ENCODE measurements at places on chromosomes 6 and 20.

GRCh38 chr6:40930045-40930444, 109.0 kb downstream of the UNC5CL start:
- no peak for DNase-seq

- no peak for DNase-seq
Measured at GRCh38 chr6:88704980-88705379, 258.4 kb downstream of the RNGTT start.

GRCh38 chr20:36408219-36408618, 102.1 kb downstream of the DLGAP4 start:
- DNase-seq: no peak

GRCh38 chr20:46349742-46350056, 41.4 kb upstream of the CDH22 start:
- no peak for DNase-seq

DNA sequence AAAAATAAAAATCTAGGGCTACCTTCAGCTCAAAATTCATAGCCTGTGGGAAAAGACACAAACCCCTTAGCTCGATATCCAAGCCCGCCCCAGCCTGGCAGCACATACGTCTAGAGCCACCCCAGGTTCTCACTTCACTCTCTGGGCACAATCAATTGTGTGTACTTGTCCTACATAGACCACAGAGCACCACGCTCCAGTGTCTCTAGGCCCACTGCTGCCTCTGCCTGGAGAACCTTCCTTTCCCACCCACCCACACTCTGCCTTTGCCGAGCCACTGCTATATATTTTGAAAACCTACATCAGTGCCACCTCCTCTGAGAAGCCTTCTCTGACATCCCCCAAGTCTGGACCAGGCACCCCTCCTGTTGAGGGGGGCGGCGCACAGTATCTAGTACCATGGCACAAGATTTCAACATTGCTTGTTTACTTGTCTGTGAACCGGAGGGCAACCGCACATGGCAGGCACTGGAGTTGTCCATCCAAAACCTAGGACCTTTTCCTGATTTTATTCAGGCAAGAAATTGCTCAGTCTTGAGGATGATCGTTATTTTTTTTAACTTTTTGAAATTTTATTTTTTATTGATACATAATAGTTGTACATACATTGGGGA, 141.5 kb downstream of the UNC5CL start:
- no peak for DNase-seq

DNA sequence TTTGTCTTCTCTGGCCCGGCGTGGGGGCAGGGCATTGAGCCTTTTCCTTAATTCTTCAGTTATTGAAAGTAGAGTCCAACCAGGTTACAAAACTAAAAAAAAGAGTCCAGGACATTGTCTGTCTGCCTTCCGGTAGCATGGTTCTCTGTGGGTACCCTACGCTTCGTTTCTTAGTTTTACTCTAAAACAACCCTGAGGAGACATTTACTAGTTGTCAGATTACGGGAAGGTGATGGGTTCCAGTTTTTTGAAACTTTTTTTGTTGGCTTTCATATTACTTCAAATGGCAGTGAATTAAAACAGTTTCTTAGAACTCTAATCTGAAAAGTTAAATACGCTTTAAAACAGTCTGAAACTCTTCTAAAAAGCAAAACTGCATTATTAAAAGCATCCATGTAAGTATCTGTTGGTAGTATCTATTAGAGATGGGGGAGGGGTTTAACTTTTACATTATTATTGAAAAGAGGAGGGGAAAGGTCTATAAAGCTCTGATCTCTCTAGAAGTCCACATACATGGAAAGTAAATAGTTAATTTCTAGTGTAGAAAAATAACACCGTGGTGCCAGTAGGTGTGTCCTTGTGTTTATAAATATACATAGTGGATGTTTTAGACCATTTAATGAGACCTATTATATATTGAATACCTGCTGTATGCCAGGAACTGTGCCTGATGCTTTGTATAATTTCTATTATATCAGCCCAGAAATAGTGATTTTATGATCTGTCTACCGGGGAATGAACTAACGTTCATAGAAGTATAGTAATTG, 2.2 kb downstream of the BICRAL start:
- no peak for DNase-seq

GRCh38 chr6:106448000-106448426, 87.5 kb downstream of the CRYBG1 start:
- DNase-seq: no peak

DNA sequence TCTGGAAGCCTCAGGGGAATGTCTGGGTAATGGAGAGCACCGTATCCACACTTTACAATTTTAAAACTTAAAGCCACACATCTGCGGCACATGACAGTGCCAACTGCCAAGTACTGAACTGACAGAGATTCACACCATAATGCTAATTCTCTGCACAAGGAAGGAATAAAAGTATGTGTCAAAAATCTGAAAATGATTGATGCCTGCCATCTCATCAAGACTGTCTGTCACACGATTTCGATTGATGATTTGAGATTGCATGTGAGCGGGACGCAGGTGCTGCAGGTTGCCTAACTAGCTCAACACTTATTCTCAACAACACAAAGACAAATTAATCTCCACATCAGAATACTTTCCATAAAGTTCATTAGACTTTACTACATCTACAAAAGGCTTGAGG, 391.2 kb downstream of the PRKN start:
- DNase-seq: no peak

GRCh38 chr6:123105561-123105960, 109.5 kb downstream of the CLVS2 start:
- no peak for DNase-seq

DNA sequence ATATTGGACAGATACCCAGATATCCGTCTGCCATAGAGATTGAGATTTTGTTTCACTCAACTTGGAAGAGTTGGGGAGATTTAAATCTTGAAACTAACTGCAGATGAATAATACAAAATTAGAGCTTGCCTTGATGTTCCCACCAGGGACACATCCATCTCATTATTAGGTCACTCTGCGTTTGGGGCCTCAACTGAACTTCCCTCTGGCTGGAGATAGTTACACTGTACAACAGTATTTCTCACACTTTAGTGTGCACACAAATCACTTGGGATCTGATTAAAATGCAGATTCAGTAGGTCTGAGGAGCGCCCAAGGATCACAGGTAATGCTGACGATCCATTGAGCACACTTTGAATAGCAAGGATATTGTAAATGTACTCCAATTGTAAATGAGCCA, 35.0 kb upstream of the ADTRP start:
- no peak for DNase-seq

GRCh38 chr20:856361-856775, 22.9 kb downstream of the FAM110A start:
- DNase-seq: no peak

DNA sequence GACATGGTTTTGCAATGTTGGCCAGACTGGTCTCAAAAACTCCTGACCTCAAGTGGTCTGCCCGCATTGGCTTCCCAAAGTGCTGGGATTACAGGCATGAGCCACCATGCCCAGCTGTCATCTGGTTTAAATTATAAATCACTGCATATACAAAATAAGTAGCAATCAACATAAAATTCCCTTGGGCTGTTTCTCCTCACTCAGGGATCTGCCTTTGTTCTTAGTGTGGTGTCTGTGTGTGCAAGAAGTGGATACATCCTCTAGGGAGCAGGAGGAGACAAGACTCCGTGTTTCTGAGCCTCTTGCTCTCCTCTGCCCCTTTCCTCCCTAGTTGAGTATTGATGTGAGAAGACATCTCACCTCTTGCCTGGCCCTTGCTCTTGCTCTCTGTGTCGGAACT, 65.2 kb upstream of the ADGRF4 start:
- DNase-seq: no peak

DNA sequence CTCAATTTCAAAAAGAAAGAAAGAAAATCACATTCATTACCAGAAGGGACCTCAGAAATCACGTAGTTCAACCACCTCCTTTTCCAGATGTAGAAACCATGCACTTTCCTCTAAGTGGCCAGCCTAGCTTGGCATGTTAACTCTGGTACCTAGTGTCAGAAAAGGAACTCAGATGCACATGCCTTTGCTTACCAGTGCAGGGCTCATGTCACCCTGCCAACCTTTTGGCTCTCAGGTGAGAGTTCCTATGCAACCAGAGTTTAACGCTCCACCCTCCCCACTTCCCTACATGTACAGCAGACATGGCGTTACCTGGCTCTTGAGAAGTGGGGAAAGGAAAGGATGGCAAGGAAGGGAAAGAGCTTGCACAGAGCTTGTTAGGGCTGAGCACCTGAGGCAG, 16.3 kb upstream of the IL17F start:
- no peak for DNase-seq

DNA sequence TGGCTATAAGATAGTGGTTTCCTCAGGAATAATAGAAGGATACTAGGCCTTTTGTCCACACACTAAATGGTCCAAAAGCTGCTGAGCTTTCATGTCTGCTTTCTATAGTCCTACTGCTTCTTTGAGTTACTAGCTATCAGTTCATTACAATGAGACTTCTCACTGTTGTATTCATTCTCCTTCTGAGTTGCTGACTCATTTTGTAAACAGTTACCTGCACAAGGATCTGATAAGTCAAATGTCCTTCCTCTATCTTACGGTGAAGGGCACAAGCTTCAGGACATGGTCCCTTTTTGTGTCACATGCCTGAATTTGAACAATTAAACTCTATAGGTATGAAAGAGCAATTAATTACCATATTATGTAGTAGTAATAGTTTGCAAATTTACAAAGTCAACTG, 90.5 kb downstream of the MAN1A1 start:
- no peak for DNase-seq

DNA sequence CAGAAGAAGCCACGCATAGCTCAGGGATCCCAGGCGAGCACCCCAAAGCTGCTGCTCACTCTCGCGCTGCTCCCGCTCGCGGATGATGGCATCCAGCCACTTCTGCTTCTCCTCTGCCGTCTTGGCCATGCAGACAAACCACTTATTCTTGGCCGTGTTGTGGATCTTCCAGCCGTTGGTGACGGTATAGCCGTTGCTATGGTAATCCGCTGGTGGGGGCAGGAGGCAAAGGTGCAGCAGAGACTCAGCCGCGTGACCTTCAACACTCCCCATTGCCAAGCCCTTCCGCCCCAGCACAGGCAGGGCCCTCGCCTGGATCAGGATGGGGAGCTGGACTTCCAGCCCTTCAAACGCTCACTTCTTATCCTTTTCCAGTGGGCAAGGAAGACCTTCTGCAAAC, 136.9 kb downstream of the PREX1 start:
- DNase-seq: no peak

DNA sequence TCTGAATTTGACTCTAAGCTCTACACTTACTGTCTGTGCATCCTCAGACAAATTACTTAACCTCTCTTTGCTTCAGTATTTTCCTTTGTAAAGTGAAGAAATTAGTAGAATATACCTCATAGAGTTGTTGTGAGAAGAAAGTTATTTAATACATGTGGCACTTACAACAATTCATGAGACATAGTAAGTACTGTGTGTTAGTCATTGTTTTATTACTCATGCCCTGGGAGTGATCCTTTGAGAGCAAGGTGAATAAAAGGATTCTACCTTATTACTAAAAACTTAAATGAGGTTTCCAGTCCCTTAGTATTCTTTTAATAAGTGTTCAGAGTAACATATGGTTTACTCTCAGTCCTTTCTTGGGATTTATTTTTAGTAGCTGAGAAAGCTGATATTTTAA, 233.6 kb upstream of the MAP3K7 start:
- DNase-seq: no peak

DNA sequence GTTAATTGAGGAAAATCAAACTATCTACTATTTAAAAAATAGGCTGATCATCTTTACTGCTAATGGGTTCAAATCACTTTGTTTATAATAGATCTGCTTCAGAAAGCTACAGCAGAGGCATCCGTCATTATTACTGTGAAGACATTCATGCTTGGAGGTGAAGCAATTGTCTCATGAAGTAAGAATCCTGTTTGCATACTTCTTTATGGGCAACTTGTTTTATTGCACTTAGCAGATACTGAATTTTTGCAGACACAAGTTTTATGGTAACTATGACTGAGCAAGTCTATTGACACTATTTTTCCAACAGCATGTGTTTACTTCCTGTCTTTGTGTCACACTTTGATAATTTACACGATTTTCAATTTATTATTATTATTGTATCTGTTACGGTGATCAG, 573.9 kb downstream of the RFPL4B start:
- no peak for DNase-seq

- no peak for DNase-seq
Measured at GRCh38 chr6:27078734-27079357, 168.7 kb upstream of the PRSS16 start.

GRCh38 chr6:10382728-10383330, 32.0 kb downstream of the TFAP2A start:
- no peak for DNase-seq

All from activated CD4-positive, CD25-positive, alpha-beta regulatory T cell treated with anti-CD3 and anti-CD28 coated beads, Interleukin-2, amount 50 U/mL, for 16 hours (primary cell).